ENCODE measurements at places on chromosomes 7 and 10.

- DNase-seq, result no peak
Observed at GRCh38 chr7:14073988-14074387, 84.5 kb upstream of the ETV1 start.

- no peak for DNase-seq
Observed at GRCh38 chr7:32077806-32078205, 7.6 kb upstream of the PDE1C start.

GRCh38 chr7:311796-312195 is 21.8 kb downstream of the FOXL3 start:
- DNase-seq, result no peak

GRCh38 chr7:40923626-40924025 is 779.3 kb downstream of the INHBA start:
- DNase-seq, result no peak

DNA sequence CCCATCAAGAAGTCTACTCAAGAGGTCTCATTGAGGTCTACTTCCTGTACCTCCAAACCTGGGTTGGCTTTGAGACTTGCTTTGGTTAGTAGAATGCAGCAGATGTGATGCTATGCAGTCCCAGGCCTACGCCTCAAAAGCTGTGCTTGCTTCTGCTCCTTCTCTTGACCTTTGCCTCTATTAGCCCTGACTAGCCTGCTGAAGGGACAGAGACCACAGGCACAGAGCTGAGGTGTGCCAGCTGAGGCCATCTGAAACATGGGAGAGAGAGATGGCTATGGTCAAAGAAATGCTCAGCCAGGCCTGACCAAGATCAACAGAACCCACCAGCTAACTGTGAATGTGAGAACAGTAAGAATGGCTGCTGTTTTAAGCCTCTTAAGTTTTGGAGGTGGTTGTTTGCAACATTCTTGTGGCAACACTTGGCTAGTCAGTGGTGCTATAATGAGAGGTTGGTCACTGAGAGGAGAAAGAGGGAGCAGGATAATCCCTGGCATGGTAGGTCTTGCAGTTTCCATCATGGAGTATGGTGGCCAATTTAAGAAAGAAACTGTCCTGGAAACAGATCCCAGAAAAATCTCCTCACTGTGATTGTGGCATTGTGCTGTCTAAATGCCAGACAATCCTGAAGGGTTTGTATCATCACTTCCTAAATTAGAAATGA is 176.1 kb upstream of the PHYHIPL start:
- DNase-seq, result no peak

GRCh38 chr7:104848138-104848990 is 165.6 kb upstream of the KMT2E start:
- no peak for DNase-seq

DNA sequence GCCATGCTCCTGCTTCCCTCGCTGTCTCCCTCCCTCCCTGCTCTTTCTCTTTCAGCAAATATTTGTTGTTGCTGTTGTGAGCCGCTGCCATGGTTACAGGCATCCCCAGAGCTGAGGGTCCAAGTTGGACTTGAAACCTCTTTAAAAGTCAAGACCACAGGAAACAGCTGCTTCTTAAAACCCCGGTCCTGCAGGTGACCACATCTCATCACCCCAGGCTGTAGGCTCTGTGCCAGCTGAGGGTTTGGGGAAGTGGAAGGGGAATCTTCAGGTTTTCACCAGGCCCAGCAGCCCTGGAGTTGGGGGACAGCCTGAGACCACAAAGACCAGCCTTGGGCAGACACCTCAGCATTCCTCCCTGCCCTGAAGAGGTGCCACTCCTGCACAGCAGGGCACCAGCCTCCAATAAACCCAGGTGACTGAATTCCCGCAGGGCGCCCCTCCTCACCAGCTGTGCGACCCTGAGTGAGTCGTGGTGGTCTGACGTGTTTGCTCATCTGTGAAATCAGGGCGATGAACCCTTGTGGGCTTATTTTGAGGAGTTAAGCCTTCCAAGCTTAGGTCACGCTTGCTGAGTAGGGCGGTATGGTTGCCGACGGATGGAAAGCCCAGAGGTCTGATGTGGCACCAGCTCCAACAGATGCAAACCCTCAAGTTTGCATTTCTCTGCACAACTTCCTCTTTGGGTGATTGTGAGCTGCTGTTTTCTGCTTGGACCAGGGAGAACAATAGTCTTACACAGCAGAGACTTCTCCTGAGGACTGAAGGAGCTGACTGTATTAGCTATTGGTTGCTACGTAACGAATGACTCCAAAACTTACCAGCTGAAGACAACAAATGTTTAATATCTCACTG is 24.8 kb downstream of the NPTX2 start:
- DNase-seq, result peak; percentile 54

All from GM12891 (cell line).